KBM-7 (cell line): ENCODE measurements at places on chromosomes 12 and 14.

- DNase-seq: no peak
These were observed 177.0 kb upstream of the VASH1 start for GRCh38 chr14:76584271-76584702.

GRCh38 chr12:45227316-45228067 is 11.6 kb downstream of the ANO6 start:
- DNase-seq: peak; percentile 13

GRCh38 chr12:19242581-19242980 is 113.0 kb downstream of the PLEKHA5 start:
- DNase-seq: no peak

DNA sequence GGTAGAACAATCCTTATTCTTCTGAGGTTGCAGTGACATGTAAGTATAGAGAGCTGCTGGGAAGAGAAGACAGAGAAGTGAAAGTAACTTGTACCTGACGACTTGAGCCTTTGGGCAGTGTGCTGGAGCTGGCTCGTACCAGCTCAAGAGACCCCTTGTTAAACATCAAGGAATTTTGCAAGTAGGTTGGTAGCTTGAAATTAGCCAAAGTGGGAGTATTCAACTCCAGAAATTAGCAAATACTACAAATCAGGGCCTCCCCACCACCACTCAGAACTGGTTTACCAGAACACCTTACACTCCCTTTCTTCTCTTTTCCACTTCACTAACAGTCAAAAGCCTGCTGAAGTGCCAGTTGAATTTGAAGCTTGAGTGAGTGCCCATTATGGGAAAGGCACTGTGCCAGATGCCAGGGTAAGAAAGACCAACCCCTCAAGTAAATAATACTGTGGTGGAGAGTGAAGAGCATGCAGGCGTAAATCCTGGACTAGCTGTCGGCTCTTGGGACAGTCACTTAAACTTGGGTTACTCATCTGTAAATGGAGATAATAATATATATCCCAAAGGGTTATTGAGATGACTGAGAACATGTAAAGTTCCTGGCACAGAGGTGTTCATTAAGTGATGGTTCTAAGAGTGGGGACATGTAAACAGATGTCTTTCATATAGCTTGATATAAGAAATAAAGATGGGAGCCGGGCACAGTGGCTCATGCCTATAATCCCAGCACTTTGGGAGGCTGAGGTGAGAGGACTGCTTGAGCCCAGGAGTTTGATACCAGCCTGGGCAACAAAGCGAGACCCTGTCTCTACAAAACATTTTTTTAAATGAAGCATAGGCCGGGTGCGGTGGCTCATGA is 27.0 kb upstream of the EID3 start:
- DNase-seq: no peak

DNA sequence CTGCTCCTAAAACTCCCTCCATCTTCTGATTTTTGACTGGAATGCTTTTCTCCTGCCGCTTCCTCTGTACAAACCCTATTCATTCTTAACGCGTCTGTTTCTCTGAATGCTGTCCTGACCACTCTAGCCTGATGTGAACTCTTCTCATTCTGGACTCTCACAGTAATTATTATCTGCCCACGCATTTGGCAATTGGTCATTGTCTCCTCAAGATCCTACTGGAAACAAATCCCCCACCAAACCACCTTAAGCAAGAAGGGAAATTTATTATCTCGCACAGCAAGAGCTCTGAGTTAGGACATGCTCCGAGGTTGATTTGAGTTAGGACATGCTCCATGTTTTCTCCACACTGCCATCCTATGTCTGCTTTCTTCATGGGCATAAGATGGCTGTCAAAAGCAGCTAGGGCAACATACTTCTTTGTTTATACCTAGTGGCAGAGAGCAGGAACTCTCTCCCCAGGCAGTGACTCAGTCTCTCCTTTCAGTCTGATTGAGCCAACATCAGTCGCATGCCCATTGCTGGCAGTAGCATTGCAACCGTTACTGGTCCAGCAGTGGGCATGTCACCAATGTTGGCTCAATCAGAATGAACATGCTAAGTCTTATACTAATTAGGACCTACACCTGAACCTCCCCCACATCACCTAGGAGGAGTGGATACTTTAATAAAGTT is 102.2 kb downstream of the SSPN start:
- DNase-seq: no peak

DNA sequence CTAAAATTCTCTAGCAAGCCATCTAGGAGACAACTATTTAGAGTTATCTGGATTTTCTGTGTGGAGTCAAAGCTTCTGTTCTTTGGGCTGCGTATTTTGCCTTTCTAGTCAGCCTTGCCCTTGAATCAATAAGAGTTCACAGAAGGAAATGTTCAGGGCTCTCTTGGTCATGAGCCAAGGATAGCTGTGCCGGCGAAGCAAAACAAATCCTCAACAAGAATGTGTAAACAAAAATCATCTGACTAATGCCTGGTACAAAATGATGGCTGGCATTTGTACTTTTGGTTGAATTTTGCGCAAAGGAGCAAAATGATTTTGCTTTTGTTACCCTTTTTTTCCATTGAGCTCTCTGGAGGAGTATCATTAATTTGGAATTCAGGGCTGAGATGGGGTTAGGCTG is 171.1 kb downstream of the DACT1 start:
- no peak for DNase-seq

- no peak for DNase-seq
These were observed 89.4 kb upstream of the GARIN6 start for GRCh38 chr12:99558109-99558508.

DNA sequence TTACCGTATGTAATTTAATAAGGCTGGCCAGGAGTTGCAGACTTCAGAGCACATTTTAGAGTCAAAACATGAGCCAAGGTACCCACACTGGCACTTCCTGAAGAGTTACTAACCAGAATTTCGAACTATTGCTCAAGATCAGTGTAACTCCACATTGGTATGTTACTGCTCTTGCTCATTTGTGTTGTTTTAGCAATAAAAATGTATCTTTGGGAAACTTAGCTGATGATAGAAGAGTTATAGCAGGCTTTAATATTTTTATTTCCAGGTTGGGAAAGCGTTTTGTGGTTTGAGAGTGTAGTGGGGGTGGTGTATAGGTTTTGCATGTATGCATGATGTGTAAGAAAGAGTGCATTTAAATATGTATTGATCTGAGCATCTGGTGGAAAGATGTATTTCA is 96.6 kb downstream of the SCN8A start:
- no peak for DNase-seq

DNA sequence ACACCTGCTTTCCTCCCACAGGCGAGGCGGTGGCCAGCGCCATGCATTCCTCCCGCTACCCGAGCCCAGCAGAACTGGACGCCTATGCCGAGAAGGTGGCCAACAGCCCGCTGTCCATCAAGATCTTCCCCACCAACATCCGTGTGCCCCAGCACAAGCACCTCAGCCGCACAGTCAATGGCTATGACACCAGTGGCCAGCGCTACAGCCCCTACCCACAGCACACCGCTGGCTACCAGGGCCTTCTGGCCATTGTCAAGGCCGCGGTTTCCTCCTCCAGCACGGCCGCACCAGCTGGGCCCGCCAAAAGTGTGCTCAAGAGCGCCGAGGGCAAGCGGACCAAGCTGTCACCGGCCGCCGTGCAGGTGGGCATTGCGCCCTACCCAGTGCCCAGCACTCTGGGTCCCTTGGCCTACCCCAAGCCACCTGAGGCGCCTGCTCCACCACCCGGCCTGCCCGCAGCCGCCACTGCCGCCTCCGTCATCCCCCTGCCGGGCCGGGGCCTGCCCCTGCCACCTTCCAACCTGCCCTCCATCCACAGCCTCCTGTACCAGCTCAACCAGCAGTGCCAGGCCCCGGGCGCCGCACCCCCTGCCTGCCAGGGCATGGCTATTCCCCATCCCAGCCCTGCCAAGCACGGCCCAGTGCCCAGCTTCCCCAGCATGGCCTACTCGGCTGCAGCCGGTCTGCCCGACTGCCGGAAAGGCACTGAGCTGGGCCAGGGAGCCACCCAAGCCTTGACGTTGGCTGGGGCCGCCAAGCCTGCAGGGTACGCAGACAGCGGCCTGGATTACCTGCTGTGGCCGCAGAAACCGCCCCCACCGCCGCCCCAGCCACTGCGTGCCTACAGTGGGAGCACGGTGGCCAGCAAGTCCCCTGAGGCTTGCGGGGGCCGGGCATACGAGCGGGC is 54.6 kb downstream of the FAM222A start:
- no peak for DNase-seq

- DNase-seq: no peak
These were observed 10.7 kb downstream of the DHRS2 start for GRCh38 chr14:23646648-23647549.

GRCh38 chr12:73625226-73625625 is 912.4 kb upstream of the ATXN7L3B start:
- no peak for DNase-seq

DNA sequence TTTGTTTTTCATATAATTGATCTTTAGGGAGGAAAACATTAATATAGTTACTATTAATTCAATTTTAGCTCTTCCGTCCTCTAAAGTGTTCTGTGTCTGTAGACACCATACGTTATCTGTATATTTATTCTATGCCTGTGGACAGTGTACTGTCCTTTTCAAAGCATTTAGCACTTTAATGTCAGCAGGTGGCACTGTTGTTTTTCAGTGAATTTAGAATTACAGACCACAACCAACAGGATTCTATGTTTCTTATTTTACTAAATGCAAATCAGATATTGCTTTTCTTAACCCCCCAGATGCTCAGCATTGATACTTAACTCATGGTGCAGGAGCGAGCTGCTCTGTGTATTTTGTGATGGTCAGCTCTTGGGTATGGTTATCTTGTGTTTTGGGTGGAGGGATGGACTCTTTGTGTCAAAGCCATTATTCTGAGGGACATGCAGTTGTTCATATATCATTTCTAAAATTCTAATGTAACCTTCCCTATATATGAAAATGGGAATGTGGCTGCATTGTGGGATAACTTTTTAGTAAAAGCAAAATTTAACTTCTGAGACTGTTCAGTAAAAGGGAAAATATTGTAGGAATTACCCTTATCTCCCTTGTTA is 65.2 kb downstream of the PAPOLA start:
- peak; percentile 45 for DNase-seq

DNA sequence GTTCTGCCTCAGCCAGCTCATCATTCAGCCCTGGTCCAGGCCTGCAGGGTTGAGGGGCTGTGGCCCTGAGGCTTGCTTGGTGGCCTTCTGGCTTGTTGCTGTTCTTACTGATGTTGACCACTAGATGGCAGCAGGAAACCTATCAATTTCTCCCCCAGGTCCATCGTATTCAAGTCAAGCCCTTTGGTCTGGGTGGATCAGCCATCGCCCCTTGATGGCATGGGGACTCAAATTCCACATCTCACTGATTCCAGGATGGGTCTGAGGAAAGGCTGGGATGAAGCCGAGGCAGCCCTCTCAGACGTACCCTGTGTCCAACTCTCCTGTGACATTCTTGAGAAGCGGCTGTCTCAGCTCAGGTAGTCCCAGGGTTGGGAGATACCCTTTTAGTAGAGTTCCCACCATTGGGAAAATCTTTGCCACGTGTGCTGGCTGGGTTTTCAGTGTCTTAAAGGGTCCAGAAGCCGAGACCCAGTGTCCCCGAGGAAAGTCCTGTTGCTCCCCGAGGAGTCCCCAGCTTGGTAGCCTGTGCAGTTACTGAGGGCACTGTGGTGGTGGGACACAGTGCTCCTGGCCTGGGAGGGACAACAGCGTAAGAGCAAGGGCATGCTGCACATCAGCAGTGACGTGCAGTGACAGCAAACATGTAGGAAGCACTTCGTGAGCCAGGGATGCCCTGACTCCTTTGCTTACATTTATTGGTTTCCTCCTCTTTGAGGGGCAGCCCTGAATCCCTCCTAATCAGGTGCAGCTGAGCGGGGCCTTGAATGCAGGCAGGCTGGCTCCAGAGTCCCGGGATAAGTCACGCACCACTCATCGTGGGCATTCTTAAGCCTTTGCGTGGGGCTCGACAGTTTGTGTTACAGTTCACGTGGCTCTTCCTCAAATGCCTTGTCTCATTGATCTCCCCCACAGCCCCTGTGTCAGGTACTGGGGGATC is 58.6 kb downstream of the TSPAN9 start:
- DNase-seq: peak; percentile 81

DNA sequence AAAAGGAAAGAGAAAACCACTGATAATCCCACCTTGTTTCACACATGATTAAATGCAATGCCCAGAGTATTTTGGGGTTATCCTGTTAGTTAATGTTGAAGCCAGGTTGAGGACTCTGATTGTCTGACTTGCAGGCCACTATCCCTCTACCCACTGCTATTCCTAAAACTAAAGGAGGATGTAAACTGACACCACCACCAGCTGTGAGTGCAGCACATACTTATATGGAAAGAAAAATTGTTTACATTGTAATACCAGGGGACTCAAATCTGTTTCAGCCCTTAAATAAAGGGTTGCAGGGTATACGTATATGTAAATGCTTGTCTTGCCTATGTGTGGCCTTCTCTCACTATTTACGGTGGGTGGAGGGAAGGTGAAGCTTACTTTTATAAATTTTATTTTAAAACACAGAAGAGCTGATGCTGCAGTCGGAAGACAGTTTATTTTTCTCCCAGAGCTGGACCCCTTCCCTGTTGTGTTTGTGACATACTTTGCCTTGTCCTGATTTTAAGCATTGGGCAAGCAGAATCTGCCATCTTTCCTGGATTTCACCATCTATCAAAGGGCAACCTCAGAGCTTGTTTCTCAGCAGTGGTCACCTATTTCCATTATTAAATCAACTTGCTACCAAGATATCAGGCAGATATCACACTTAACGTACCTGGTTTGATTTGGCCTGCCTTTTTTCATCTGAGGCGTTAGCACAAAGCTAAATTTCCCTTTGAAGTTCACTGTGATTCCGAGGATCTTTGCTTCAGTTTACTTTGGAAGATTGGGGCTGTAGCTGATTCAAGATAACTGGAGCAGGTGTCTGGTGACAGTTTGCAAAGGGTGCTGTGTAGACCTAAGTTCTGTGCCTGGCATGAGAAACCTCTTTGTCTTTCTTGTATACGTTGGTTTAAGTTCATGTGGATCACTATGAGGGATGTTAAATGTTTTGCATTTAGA is 25.2 kb downstream of the DAAM1 start:
- no peak for DNase-seq

DNA sequence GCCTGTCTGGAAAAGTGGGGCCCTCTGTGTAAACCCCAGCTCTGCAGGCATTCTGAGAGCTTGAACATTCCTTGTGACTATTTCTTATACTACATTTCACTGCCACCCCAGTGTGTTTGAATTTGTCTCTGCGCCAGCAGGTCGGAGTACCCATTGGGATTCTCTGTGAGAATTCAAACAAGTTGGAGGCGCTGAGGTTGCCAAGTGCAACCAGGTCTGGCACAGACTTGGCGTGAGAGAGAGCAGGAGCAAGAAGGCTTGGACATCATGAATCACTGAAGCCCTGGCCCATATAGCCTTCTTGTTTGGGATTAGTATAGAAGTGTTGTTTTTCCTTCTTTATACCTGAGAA is 33.0 kb upstream of the ATP2A2 start:
- DNase-seq: no peak
